ENCODE measurements at places on chromosomes 16 and 17.

- no peak for DNase-seq
Measured at GRCh38 chr17:57481910-57482391, 225.6 kb downstream of the MSI2 start.

DNA sequence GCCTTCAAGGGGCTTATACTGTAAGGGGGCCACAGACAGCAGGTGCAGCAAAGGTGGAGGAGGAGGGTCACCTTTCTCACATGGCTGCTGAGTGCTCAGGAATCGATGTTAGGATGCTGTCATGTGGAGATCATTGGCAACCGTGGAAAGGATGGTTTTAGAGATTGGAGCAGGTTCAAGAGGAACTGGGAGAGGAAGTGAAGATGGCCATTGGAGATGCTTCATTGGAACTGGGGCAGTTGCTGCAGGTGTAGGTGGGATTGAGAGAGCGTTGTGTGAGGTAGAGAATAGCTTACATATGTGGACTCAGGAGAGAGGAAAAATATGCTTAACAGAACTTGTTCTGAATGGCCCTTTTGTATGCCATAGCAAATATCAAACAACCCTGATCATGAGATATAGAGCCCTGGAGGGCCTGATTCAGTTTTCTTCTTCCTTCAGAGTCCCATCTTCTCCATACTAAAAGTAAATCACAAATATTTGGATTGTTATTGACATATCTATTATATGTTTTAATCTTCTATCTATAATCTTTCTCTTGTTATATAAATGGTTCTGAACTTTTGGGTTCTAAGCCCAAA lies 40.8 kb downstream of the LDHD start:
- no peak for DNase-seq

GRCh38 chr16:19885451-19886072 lies 914 bp upstream of the GPRC5B start:
- DNase-seq, result no peak

DNA sequence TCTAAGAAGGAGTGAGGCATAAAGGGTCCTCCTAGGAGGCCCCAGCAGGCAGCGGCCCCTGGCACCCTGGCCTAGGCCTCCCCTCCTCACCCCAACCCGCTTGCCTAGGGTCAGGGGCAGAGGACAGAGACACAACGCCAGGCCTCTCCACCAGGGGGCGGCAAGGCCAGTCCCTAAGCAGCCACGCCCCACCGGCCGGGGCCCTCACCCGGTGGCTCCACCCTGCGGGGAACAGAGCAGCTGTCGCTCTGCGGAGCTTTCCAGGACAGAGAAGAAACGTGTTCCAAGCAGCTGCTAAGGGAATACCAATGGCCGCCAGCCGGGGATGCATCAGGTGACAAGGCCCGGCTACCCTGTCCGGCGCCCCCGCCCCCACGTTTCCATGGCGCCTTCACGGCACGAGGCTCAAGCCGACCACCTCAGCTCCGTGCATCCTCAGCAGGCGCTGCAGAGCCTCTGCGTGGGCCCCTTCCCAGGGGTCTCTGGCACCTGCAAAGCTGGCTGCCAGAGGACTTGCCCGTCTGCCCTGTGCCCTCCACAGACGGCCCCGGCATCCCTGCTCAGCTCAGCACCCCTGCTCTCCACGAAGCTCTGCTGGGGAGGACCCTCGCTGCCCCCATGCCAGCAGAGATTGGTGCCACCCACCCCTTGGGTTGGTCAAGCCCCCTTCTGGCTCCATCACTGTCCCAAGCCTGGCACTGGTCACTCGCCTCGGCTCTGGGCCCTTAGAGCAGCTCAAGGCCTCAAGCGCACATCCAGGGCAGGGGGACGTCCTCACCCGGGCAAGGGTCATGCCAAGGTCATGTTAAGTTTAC lies 5.6 kb downstream of the ZNF598 start:
- DNase-seq, result peak; percentile 92

DNA sequence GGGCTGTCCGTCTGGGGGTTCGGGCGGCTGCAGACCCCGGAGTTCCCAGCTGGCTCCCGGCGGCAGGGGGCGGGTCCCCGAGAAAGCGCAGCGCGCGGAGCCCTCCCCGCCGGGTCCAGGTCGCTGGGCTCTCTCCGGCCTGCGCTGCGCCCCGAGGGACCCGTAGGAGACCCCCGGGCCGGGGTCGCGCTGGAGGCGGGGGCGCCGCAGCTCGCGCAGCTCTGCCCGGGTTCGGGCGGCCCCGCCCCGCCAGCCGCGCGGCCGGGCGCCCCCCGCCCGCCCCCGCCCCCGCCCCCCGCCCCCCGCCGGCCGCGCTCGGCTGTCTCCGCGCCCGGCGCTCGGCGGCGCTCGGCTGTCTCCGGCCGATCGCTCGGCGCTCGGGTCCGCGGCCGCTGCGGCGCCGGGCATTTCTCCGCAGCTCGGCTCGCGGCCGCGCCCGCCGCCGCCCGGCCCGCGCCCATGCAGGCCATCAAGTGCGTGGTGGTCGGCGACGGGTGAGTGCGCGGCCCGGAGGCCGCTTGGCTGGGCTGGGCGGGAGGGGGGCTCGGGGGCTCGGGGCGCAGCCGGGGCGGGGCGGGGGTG lies at the start of gene RAC3:
RAC3 (plus strand) TSS at position 376 of the 582 bp plus-strand sequence; CDS start at position 460, 84 bp downstream.
- DNase-seq, result no peak

DNA sequence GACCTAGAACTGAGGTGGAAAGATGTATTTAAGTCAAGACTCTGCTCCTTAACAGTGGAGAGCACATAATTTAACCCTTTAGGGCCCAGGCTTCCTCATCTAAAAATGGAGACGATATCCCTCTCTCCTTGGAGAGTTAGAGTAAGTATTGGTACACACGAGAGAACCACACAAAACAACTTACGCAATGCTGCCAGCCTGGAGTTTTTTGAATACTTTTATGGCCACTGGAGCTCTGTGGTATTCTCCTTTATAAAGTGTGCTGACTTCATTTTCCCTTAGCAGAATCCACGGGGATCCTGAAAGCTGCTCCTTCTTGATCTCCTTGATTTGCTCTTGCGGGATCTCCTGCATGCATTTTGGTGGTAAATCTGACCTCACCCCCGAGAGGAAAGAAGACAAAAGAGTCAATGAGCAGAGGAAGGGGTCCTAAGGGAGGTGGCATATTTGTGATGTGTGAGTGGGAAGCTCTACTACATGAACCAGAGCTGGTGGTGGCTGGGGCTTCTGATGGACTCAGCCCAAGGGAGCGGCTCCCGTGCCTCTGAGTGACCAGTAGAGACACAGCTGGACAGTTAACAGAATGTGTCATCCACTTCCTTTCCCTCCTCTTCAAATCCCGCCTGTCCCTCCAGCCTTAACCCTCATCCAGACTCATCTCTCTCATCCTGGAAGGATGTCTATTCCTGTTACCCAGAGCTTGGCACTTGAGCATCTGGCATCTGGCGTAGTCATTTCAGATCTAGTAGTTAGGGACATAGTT lies 9.4 kb downstream of the MLKL start:
- DNase-seq, result no peak

- no peak for DNase-seq
Measured at GRCh38 chr16:74296104-74296431, 546 bp upstream of the PSMD7 start.

DNA sequence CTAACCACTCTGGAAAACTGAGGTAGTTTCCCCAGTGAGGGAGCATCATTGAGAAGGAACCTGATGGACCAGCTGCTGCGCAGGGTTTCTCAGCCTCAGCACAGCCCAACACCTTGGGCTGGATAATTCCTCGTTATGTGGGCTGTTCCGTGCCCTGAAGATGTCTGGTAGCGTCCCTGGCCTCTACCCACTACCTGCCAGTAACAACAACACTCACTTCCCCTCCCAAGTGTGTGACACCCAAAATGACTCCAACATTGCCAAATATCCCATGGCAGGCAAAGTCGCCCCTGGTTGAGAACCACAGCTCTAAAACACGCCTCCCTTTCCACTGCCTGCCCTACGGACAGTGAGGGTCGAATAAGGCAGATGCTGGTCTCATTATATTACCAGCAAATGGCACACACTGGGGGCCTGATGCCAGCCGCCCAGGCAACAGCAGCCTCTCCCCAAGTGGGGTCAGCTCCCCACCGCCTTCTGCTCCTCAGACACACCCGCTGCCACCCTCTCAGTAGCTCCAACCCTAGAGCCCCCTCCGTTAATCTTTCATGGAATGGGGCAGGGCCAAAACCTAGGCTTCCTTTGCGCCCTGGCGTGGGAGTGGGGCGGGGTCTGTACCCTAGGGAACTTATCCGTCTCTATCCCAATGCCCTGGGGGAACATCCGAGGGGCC lies 1.0 kb downstream of the RHBDF2 start:
- peak; percentile 28 for DNase-seq

- DNase-seq, result no peak
Measured at GRCh38 chr17:10624969-10625368, 32.1 kb downstream of the MYH3 start.

GRCh38 chr16:11669380-11670146 lies 1.3 kb downstream of the SNN start:
- DNase-seq, result no peak

GRCh38 chr17:77254951-77255825 lies 114.4 kb downstream of the SEC14L1 start:
- no peak for DNase-seq

DNA sequence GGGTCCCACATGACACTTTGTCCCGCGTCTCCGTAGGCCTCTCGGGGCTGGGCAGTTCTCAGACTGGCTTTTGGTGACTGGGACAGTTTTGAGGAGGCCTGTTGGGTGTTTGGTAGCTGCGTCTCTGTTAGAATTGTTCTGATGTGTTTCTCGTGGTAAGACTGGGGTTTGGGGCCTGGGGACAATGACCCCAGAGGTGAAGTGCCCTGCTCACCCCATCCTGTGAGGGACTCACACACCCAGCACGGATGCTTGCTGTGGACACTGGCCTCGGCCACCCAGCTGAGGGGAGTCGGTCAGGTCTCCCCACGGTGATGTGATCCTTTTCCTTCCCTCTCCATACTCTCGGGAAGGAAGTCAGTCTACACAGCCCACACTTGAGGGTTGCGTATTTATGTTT lies 50.3 kb downstream of the METRNL start:
- no peak for DNase-seq

DNA sequence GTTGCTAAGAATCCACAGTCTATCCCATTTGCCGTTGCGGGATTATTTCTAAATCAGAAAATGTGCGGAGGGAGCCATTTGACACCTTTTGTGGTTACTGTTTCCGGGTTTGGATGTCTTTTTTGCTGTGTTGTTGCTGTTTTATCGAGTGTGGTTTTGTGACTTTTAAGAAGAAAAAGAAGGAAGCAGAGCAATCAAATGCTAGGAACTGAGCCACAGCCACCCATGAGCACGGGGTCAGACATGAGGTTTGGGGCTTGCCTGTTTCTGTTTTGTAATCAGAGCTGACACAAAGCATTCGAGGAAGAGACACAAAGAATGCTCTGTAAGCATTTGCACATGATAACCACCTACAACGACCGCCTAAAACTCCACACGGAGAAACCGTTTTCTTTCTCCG lies 53.1 kb upstream of the CHMP6 start:
- DNase-seq, result peak; percentile 77

GRCh38 chr16:57623251-57624043 lies 5.0 kb upstream of the ADGRG1 start:
- DNase-seq, result no peak

DNA sequence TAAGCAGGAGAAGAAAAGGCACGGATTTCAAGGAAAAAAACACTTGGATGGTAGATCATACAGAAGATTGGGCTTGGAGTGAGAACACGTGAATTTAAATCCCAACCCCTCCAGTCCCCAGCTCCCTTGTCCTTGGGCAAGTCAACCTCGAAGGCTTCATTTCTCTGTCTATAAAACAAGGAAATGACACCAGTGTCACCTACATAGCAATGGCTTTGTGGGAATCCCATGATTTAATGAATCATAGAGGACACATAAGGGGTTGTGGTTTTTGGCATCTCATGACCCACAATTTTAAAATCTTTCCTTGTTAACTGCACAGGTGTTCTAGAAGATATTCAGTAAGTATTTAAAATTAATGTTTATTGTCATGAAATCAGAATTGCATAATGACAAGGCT lies 8.2 kb upstream of the CCL2 start:
- no peak for DNase-seq

- no peak for DNase-seq
Measured at GRCh38 chr16:22126037-22126558, 33.8 kb downstream of the VWA3A start.

Data from activated CD4-positive, alpha-beta memory T cell treated with anti-CD3 and anti-CD28 coated beads for 36 hours (primary cell).